ENCODE measurements at places on chromosomes 3 and 15.

DNA sequence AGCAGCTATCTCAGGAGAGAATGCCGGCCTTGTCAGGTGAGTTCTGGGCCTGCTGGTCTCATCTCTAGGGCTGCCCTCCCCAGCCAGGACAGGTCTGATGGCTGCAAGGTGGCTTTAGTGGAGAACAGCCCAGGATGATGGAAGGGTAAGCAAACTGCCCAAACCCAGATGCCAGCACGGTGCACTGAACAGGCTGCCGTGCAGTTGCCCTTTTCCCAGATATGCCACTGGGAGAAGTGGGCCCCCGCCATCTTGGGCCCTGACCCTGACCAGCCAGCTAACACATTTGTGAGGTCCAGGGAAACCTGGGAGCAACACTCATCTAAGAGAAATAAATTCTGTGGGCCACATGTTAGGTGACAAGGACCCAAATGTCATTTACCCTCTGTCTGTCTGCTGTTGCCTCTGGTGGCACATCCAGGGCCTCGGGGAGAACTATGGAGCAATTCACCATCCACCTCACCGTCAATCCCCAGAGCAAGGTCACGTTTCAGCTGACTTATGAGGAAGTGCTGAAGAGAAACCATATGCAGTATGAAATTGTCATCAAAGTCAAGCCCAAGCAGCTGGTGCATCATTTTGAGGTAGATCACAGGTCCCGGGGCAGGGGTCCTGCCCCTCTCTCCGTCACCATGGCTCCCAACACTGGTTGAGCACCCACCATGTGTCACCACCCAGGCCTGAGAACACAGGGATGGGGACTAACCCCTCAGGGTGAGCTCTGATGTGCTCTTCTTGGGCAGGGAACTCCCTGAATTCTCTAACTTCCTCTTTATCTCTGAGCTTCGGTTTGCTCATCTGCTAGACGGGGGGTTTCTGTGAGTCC is 1.8 kb downstream of the ITIH1 start:
- no peak for DNase-seq

DNA sequence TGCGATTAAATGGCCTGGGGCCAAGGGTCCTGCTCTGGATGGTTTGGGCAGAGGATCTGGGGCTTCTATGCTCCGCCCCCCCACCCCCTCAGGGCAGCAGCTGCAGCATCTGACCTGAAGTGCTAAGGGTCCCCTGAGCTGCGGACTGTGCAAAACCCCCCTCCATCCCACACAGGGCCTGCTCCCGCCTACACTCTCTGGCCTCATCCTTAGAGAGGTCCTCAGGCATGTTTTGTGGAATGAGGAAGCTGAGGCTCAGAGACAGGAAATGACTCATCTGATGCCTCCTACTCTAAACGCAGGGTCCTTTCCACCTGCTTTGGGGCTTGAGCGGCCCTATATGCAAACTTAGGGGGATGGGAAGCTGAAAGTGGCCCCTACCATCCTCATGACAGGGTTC is 59.5 kb upstream of the CTSH start:
- no peak for DNase-seq

DNA sequence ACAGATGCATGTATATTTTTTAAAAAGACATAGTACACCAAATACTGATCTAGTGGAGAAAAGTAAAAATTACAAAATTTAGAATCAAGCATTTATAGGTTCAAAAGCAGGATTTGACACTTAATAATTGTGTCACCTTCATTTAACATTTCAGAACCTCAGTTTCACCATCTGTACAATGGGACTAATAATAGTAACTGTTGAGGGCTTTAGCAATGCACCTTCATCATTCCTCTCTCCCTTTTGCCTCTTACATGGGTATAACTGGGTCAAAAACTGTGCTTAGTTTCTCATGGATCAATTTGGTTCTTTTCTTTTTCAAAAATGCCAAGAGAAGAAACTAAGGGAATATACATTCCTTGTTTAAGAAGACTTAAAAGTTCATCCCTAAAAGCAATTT is 5.5 kb upstream of the TMEM212 start:
- DNase-seq, result no peak

GRCh38 chr15:52523192-52523591 is 5.5 kb downstream of the MYO5A start:
- no peak for DNase-seq

DNA sequence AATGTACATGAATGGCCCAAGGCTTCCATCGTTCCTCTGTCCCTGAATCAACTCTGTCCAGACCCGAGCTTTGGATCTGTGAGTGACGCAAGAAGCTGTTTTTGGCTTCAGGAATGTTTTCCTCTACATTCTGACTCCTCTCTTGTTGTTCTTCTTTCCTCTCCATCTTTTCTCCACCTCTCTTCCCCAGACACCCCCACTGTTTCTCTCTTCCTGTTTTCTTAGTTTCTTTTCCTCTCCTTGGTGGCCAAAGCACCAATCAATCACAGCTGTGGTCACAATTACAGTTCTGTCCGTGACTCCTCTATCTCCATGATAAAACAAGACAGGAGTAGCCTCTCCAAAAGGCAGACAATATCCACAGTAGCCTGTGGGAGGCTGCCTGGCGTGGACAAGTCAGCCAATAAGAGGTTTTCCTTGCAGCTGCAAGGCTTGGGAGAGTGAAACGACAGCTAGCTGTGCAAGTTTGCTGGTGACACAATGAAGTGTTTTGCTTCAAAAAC is 4.9 kb upstream of the TMEM212 start:
- no peak for DNase-seq
